ENCODE measurements at places on chromosomes 5 and 9. TPM values are rescaled to one million over a fixed set of nuclear protein-coding genes. Genes with fewer than 3 reads are reported as not detected.

Gene DAPK1
- total RNA-seq, result 34.3 TPM

Gene OR1J1
- not detected for total RNA-seq

Gene SSNA1
- 40.4 TPM for total RNA-seq

Gene STOML2
- 67.9 TPM for total RNA-seq

GRCh38 chr9:93112116-93112863, 16.3 kb downstream of the CARD19 start:
- peak; percentile 76 for DNase-seq

Gene PCDHB3
- 1.2 TPM for total RNA-seq

DNA sequence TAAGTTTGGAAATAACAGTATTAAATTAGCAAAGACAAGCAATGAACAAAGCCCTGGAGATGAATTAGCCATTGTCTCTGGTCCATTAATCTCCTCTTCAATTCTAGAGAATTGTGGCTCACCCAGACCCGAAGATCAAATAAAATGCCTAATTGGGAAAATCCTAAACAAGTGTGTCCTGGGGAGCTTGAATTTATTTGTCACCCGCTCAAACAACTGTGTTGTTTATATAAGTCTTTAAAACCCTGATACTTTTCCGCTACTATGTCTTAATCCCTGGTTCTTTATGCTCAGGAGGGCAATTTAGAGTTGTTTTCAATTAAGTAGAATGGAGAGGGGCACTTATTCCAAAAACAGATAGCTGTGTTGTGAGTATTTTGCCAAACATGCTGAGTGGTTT, 128.4 kb downstream of the ANXA1 start:
- no peak for DNase-seq

All from posterior vena cava (tissue), 2 donors.